Right lung (tissue), 10 donors: ENCODE measurements at places on chromosomes 7 and 10. TPM values are rescaled to one million over a fixed set of nuclear protein-coding genes. Genes with fewer than 3 reads are reported as not detected.

DNA sequence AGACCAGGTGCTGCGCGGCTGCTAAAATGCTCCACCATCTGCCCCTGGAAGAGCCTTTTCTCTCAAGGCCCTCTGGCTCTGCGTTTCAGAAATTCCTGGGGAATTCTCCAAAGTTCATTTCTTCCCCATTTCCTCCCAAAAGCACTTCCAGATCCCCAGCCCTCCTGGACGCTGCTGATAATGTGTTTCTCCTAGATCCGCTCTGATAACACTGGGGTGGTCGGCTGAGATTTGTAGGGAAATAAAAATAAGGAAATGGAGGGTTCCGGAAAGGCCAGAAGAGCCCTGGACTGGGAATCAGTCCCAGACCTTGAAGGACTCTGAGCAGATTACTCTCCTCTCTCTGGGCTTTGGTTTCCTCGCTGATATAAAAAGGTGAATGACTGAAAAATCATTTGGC, 28.1 kb downstream of the COL13A1 start:
- no peak for DNase-seq

GRCh38 chr7:29879609-29880008, 73.3 kb downstream of the WIPF3 start:
- DNase-seq, result no peak

DNA sequence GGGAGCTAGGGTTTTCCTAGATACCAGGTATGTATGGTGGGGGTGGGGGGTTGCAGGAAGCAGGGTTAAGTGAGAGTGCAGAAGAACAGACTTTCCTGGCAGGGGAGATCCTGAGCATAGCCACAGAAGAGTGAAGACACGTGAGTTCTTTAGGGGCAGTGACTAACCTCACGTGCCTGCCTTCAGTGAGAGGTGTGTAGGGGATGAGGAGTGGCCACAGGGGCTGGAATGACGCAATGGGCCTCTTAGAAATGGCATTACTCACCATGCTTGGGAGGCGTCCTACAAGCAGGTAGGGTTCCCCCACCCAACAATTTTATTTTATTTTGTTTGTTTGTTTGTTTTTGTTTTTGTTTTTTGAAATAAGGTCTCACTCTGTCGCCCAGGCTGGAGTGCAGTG, 698.6 kb upstream of the NRP1 start:
- DNase-seq, result no peak

DNA sequence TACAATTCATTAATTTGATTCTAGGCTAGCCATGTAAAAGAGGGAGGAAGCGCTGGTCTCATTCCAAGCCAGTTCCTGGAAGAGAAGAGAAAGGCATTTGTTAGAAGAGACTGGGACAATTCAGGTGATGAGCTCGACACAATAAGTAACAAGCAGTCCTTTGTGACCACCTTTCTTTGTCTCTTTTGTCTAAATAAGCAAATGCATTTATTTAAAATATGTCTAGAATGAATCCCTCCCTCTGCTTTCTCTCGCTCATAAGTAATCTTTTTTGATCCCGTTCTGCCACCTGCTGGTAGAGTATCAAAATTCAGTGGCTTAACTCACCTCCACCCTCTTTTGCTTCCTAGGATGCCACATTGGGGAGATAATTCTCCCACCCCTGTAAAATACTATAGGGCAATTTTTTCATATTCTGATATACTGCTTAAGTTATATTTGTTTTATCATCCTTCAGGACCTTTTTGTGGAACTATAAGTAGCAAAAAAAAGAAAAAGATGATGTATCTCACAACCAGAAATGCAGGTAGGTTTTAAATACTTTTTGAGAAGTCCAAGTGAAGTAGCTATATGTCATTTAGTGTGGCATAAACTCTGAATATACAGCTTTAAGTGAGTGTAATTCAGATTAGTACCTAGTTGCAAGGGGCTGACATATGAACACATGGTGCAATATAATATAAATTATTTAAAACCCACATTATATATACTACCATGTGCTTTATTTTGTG, 91.5 kb downstream of the GSDME start:
- DNase-seq, result peak; percentile 32

DNA sequence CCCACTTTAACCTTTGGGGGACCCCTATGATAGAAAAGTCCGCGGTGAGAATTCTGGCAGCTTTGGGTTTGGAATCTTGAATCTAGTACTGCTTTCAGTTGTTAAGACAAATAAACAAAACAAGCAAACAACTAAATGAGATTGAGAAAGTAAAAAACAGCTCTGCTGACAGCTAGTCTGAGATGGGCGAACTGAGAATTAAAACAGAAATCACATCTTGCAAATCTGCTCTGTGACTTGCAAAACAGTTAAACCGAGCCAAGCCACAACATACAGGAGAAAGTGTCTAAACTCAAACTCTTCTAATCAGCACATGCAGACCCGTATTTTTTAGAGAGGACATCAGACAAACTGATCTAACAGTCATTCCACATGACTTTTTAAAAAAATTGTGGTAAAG, 110.4 kb downstream of the SH2D4B start:
- DNase-seq, result no peak

DNA sequence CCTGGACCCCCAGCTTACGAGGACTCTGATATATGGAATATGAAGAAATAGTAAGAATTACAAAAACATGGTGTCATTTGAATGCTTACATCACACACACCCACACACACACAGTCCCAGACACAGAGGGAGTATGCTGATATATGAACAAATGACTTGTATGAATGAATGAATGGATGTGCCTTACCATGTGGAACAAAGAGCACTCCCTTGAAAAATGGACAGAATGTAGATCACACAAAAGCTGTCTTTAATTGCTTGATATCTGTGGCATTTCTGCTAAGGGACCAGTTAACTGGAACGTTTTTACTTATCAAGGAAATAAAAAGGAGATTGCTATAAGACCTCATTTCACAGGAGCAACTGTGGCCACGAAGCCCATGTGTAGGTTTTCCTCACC, 46.0 kb downstream of the PRTFDC1 start:
- DNase-seq, result no peak

DNA sequence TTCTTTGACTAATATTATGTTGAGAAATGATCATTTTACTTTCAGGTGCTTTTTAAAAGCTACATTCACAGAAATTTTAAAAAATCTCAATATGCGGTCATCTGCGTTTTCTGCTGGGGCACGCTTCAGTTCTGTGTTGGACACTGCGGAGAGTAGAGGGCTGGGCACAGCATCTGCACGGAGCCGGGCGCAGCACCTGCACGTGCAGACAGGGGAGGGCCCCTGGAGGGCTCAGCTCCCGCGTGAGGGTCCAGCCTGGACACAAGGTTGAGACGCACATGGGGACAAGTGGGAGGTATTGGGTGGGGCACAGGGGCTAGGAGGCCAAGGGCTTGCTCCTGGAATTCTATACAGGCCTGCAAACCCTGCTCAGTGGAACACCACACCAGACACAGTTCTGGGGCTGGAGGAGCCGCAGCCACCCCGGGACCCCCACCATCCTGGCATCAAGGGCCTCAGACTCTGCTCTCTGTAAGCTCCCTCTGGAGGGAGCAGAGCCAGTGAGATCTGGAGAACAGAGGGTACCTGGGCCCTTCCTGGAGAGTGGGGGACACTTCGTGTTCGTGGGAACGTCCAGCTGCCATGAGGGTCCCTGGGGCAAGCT, 20.4 kb upstream of the FAM20C start:
- DNase-seq, result no peak

DNA sequence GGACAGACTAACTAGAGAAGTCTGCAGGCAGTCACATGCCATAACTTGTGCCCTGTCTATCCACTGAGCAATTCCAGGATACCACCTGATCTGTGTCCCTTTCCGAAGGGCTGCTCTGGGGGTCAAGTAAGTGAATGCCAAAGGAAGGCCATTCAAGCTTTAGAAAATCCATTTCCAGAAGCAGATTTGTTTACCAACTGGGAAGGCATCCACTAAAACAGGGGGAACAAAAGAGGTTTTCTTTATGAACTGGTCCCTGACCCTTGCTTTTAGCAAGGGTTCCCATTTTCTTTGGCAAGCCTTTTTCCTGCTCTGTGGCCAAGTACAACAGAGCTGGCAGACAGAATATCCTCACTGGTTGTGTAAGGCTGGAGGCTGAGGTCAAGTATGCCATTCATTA, 36.5 kb downstream of the ITPRID1 start:
- DNase-seq, result no peak

- DNase-seq, result no peak
Measured at GRCh38 chr7:15820319-15820718, 133.8 kb upstream of the MEOX2 start.

- DNase-seq, result peak; percentile 23
Measured at GRCh38 chr7:70881167-70881847, 250.6 kb upstream of the GALNT17 start.

- DNase-seq, result no peak
Measured at GRCh38 chr7:41763626-41764025, 60.7 kb upstream of the INHBA start.

GRCh38 chr10:124996854-124997215, 54.9 kb downstream of the ZRANB1 start:
- DNase-seq, result no peak

DNA sequence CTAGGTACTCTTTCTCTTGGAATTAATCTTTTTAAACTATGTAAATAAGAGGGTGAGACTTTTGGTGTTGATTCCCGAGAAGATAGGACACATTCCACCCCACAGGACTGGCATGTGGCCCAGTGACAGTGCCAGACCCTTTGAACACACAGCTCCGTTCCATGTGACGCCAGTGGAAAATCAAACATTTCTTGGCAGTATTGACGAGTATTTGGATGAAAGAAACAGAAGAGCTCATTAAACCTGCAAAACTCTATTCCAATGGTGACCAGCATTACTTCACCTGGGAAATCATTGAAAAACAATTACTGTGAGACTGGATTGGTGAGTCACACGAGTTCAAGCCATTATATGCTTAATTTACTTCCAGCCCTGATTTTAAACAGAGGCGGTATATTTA, 25.8 kb downstream of the AKR1E2 start:
- no peak for DNase-seq

DNA sequence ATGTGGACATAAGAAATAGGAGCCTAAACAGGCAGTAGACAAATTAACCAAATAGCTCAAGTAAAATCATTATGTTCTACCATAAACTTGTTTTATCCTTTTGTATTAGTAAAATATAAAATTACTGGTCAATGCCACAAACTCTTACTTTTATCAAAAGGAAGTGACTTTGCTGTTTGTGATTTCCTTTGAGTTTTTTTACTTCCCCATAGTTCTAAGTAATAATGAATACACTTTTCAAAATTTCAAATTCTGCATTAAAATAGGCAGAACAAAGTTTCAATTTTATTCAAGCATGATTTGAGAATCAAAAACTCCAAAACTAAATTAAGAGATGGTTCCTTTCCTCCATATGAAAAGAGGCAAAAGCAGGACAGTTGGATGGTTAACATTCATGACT, 139.7 kb upstream of the ABCB5 start:
- no peak for DNase-seq

DNA sequence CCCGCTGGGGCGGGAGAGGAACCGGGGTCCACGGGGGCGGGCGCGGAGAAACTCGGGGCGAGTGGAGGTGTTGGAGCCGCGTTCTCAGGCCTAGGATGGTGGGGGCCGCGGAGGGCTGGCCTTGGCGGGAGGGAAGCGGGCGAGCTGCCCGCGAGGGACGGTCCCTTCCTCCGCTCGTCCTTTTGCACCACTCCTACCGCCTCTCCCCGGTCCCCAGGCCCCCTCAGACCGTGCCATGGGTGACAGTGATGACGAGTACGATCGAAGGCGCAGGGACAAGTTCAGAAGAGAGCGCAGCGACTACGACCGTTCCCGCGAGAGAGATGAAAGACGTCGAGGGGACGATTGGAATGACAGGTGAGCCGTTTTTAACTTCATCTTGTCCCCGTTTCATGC, 451 bp downstream of the SRRT start:
- no peak for DNase-seq

- DNase-seq, result no peak
Measured at GRCh38 chr10:60192946-60193345, 196.7 kb downstream of the ANK3 start.

GRCh38 chr10:18097524-18097923, 42.7 kb upstream of the CACNB2 start:
- no peak for DNase-seq

- no peak for DNase-seq
Measured at GRCh38 chr10:794382-794956, 105.0 kb upstream of the DIP2C start.

- no peak for DNase-seq
Measured at GRCh38 chr7:149238051-149238450, 1.4 kb upstream of the ZNF212 start.

GRCh38 chr7:119472408-119473038, 800.5 kb upstream of the KCND2 start:
- DNase-seq, result no peak

DNA sequence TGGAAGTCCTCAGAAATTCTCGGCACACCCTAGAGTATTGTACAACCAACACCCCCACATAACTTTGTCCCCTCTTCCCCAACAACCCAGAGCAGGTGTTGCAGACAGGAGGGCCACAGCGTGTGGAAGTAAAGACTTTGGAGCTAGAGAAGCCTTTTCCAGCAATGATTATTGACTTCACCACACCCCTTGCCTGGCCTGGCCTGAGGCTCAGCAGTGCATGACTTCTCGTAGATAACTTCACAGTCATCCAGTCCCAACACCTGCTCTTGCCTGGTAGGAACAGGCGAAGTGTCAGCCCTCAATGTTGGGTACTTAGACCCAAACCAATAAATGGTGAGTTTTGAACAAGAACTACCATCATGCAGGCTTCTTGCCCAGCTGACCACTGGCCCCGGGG, 36.7 kb downstream of the GOT1 start:
- no peak for DNase-seq

DNA sequence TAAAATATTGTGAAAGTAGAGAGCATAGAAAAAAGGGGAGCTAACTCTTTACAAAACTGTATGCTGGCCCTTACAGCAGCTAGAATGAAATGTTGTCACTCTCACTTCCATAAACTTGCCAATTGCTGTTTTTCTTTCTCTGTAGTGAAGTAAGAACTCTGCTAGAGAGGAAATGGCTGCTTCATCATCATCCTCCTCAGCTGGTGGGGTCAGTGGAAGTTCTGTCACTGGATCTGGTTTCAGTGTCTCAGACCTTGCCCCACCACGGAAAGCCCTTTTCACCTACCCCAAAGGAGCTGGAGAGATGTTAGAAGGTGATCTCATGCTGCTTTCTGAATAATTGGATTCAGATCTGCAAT, 7.6 kb upstream of the ASCC1 start:
- no peak for DNase-seq

DNA sequence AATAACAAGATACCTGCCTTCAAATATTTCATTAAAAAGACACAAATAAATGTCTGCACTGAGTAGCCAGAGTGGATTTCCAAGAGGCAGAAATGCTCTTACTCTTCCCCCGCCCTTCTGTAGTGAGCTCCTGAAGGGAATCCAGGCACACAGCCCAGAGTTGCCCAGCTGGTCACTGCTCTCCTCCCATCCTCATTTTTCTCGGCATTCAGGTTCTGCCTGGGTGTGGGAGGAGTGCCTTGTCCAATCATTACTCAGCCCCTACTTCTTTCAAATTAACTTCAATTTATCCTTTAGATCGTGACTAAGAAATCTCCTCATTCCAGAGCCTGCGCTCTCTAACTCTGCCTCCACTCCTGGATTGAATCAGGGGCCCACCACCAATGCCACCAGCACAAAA, 12.2 kb downstream of the CCDC6 start:
- no peak for DNase-seq

- DNase-seq, result no peak
Measured at GRCh38 chr10:116437076-116437692, 9.5 kb downstream of the PNLIPRP3 start.

The ANKRD61 gene
- polyA plus RNA-seq, result 2.0 TPM

The AMPH gene
- 11.4 TPM for polyA plus RNA-seq

The NKX2-3 gene
- not detected for polyA plus RNA-seq

The DHTKD1 gene
- polyA plus RNA-seq, result 19.5 TPM

The HABP2 gene
- 0.40 TPM for polyA plus RNA-seq

The CCL24 gene
- 0.20 TPM for polyA plus RNA-seq

The C7orf57 gene
- polyA plus RNA-seq, result 1.4 TPM

The SLC26A4 gene
- 1.3 TPM for polyA plus RNA-seq

The TSPAN14 gene
- 76.3 TPM for polyA plus RNA-seq
